Fibroblast of skin of abdomen (primary cell): ENCODE measurements at places on chromosomes 4 and X.

GRCh38 chr4:66893807-66894206 is 651.5 kb downstream of the CENPC start:
- no peak for DNase-seq

DNA sequence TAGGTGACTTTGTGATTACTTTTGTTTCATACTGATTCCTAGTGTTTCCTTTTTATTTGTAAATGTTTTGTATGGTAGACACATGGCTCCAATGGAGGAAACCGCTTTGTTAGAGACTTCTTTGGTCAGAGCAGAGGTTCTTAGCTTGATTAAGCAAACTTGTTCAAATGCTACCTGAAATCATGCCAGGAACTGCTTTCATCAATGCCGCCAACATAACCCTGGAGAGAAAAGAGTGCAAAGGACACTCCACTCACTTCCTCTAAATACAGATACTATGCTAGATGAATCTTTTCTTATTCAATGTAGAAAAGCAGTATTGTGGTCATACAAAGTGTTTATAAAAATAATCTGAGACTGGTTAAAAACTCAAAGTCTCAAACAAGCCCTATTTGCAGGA is 25.7 kb upstream of the COX7B2 start:
- DNase-seq, result no peak

DNA sequence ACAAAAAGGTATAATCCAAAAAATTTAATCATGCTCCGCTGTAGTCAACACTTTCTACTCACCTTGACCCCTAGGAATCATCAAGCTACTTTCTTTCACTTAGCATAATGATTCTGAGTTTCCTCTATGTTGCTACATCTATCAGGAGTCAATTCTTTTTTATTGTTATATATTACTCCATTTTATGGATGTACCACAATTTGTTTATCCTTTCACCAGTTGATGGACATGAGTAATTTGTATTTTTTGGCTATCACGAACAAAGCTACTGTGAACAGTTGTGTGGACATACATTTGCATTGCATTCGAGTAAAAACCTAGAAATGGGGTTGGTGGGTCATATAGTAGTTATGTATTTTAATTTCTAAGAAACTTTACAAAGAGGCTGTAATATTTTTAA is 102.9 kb downstream of the PRSS12 start:
- DNase-seq, result no peak

GRCh38 chr4:110071466-110071865 is 126.9 kb downstream of the ELOVL6 start:
- DNase-seq, result no peak

DNA sequence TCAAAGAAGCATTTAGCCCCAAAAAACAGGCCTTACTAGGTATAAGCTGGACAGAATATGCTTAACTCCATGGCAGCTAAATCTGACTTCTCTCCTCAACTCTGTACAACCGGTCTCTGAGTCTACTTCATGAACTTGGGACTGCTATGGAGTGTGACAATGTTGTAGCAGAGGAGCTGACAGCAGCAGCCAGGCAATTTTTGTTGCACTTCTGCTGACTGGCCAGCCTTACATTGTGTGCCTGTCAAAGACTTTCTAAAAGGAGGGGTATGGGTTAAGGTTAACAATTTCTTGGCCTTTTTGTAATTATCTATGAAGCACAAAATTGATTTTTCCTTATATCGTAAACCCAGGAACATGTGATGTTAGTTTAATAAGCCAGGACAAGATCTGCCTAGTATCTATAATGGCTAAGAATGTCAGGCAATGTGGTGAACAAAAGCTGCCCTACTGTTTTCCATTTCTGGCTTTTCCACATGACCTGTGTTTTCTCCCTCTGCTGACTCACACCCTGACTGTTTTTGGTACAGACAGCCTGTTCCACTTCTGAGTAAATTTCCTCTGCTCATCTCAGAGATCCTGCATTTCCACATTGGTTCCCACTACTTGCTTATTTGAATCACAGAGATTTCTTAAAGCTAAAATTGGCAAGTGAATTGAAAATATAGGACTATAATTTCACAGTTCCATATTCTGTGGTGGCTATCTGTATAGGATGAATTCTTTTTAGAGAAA is 9.3 kb downstream of the NOX1 start:
- DNase-seq, result peak; percentile 7

GRCh38 chr4:158172261-158173258 is at the start of gene GASK1B:
Gene GASK1B, minus strand, starts transcription at chr4:158173025. Its CDS starts 1,650 bp downstream, at chr4:158171375.
- peak; percentile 64 for DNase-seq

DNA sequence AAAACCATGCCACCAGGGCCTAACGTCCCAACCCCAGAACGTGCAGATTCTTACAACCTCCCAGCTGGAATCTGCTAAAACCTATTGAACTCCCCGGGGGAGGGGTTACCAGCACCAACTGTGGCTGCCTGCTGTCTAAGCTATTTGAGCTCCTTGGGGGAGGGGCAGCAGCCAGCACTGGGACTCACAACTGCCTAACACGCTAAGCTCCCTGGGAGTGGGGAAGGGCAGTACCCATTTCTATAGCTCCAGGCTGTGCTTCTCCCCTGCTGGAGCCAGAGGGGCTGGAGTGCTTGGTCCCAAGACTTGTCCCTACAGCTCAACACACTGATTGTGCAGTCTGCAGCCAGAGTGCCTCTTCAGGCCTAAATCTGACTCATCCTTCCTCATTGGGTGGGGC is 459.8 kb upstream of the FGF16 start:
- DNase-seq, result no peak

- peak; percentile 20 for DNase-seq
Measured at GRCh38 chr4:151324752-151325110, 674 bp downstream of the SH3D19 start.

DNA sequence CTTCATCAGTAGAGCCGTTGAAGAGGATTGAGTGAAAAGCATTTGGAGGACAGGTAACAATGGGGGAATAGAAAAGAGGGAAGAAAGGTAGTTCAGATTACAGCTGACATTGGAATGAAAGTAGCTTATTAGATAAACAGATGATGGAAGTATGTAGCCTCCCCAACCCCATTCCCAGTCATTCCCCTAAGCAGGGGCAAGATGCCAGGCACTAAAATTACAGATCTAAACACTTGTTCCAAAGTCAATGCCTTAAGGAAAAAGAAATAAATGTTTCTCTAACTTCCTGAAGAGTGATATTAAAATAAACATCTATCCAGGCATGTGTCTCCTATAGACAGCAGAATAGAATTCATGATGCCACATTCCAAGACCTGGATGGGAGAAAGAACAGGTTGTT is 350.8 kb downstream of the PDGFC start:
- DNase-seq, result no peak

DNA sequence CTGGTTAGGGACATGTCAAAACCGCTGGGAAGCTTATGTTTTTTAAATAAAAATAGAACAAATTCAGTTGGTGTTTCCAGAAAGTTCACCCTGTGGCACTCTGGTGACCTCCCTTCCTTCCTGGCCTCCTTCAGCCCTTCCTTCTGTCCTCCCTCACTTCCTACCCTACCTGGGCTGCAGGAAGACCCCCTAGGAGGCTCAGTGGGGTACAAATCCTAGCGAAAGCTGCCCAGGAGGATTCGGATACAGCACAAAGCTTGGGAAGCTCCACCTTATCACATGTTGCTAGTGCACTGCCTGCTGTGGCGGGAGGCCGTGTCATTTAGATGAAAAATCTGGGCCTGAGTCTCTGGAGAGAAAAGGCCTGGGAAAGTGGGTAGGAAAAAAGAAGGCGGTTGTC is 60.5 kb downstream of the FHDC1 start:
- DNase-seq, result no peak

- DNase-seq, result no peak
Measured at GRCh38 chr4:79292008-79292407, 33.9 kb downstream of the NAA11 start.

- peak; percentile 2 for DNase-seq
Measured at GRCh38 chr4:170198747-170199146, 109.0 kb upstream of the AADAT start.

DNA sequence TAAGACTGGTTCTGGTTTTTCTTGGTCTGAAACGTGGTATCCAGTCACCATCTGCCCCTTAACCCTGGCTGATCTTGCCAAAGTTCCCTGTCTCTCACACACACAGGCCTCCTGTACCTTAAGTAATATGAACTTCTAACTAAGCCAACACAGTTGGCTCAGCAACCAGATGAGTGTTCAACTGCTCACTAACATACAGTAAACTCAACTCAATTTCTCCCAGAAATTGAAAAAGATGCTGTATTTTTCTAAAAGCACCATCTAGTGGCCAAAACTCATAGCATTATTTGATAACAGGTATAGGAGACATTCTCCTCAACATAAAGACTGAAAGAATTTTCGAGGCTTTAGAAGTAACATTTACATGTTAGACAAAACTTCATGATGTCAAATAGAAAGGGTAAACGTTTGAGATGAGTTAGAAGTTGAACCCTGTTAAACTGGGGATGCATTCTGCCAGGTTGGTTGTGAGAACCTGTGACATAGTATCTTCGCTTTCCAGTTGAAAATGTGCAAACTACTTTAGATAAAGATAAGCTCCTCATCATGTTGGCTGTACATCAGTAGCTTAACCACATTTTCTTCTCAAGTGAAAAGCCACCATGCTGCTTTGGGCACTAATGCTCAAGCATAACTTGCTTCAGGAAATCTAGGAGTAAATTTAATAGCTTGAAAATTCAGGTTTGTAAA is 31.2 kb downstream of the CCNI start:
- DNase-seq, result peak; percentile 63

GRCh38 chr4:150713251-150713650 is 131.3 kb downstream of the MAB21L2 start:
- DNase-seq, result no peak

- peak; percentile 77 for DNase-seq
Measured at GRCh38 chrX:107823456-107823855, 2.2 kb upstream of the MID2 start.

- no peak for DNase-seq
Measured at GRCh38 chrX:83510510-83511062, 2.5 kb downstream of the POU3F4 start.

GRCh38 chr4:150173982-150174398 is 95.7 kb downstream of the DCLK2 start:
- no peak for DNase-seq

GRCh38 chrX:10140264-10140663 is 16.5 kb upstream of the CLCN4 start:
- no peak for DNase-seq

DNA sequence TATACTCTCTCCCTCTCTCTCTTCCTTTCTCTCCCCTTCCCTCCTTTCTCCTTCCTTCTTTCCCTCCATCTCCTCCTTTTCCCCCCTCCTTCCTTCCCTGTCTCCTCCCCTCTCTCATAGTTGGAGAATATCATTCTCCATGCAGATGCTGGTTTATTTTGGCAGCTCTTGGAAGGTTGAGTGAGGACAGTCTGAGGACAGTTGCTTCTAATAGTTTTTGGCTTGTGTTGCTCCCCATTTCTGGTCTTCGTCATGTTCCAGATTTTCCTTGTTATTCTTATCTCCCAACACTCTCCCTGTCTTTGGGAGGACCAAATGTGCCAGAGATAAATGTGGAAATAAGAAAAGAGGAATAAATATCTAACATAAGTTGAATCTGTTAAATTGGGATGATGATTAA is 263.0 kb downstream of the FRMPD4 start:
- no peak for DNase-seq

- DNase-seq, result peak; percentile 65
Measured at GRCh38 chr4:2220016-2220630, 21.8 kb downstream of the HAUS3 start.

DNA sequence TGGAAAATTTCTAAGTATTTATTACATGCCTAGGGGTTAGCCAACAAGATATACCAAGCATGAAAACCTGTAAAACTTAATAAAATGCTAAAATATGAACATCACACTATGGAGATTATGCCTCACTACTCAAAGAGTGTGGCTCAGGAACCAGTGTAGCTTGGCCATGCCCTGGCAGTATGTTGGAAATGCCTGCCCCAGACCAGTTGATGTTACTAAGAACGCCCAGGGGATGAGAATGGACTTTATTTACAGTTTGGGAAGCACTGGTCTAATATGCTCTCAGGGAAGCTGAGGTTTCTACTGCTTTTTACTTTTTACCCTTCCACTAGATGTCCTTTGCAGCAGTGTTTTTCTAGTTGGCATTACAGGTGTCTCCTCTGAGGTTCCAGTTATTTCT is 23.7 kb upstream of the TXLNG start:
- DNase-seq, result no peak

DNA sequence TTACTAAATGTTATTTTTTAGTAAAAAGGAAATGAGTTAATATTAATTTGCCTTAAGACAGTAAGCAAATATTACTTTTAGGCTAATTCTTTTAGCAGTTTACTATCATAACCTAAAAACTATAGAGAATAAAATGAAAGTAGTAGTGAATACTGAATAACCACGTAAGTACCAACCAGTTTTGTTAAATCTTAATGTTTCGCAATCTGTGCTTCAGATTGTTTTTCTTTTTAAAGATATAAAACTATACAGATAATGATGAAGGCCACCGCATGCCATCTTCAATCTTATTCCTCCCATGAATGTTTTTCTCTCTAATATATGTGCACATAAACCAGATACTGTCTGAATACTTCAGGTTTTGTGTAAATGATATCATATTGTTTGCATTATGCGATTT is 6.0 kb downstream of the RRH start:
- DNase-seq, result no peak

DNA sequence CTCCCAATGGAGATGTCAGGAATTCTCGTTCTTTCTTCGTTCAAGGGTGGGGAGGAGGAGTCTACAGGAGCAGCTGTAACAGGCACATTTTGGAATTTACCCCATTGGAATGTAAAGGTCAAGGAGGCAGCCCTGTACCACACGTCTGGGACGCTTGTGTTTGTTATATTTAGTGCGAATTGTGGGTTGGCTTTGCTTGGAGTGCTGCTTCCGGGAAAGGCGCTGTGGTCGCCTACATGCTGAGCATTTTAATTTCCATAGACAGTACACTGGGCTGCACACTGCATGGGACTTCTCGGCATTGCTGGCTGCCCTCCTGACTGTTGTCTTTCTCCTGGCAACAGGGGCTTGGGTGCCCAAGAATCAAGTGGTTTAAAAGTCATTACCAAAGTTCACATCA is 12.8 kb downstream of the GYG2 start:
- DNase-seq, result no peak

GRCh38 chr4:123889507-123889906 is 492.9 kb downstream of the SPRY1 start:
- no peak for DNase-seq
